ENCODE measurements at places on chromosomes 3 and 15.

DNA sequence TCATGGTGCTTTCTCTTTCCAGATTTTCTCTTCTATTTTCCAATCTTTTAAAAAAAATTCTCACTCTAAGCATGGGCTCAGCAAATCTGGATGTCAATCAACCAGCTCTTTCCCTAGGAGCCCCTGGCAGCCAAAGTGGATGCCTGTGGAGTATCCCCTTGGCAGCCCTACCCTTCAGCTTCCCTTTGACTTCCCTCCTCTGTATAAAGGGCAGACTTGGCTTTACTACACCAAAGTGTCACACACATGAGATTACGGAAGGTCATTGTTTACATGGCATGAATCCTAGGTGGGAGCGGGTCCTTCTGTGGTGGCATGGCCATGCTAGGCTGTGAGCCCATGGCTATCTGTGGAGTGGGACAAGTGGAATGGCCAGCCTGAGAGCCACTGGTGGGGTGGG lies 379.9 kb downstream of the GABRB3 start:
- DNase-seq: no peak

GRCh38 chr3:69767571-69767970 lies 28.3 kb downstream of the MITF start:
- DNase-seq: no peak

- DNase-seq: no peak
These were observed 4.7 kb upstream of the THSD4 start for GRCh38 chr15:71110405-71111180.

DNA sequence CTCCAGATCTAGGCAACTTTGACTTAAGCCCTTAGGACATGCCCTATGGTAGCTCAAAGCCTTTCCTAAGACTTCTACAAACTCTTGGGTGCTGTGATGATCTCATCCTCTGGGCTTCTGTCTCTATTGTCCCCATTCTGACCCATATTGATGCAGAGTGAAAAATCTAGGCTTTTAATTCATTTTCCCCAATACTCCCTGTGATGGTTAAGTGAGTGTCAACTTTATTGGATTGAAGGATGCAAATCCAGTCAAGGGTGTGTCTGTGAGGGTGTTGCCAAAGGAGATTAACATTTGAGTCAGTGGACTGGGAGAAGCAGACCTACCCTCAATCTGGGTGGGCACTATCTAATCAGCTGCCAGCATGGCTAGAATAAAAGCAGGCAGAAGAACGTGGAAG lies 97.3 kb upstream of the NUDT16 start:
- DNase-seq: no peak

DNA sequence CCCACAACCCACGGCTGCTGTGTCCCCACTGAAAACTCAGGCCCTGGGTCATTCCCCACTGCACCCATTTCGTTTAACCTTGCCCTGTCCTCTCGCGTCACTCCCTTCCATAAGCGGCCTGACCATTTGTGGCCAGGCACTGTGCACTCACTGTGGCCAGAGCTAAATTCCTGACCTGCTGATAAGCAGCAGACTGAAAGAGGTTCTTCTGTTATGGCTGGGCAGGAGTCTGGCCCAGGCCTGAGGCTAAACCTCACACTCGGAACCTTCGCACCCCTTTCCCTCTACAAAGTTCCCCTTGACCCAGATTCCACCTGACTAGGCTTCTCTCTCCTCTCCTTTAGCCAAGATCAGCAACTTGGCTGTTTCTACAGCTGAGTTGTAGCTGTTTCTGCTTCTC lies 62.3 kb downstream of the ADAMTS17 start:
- DNase-seq: no peak

DNA sequence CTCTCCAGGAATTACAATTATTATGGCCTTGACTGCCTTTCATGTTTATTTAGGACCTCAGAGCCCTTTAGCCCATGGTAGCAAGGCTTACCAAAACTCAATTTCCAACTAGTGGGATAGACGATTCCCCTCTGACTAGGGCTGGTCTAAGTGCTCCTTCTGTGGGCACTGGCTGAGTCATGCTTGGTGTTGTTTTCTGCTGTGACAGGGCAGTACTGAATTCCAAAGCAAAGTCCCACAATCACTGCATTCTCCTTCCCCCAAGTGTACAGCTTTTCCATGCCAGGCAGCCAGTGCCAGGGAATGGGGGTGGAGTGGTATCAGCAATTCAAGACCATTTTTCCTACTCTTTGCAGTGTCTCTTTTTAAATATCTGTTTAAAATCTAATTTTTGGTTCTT lies 509.0 kb upstream of the NECTIN3 start:
- no peak for DNase-seq

DNA sequence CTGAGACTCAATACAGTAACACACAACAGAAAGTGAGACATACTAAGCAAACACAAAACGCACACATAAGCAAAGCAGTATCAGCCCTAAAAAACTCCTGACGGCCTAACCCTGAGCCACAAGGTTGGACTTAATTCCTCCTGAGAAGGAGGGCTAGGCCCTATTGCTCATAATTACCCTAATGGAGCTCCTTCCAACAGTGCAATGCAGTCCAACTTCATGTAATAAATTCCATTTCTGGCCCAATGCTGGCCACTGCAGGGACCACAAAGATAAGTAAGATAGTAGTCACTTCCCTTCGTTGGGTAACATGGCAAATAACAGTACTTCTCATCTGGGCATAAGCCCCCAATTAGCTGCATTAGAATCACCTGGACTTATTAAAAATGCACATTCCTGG lies 4.2 kb downstream of the VPS39 start:
- no peak for DNase-seq

DNA sequence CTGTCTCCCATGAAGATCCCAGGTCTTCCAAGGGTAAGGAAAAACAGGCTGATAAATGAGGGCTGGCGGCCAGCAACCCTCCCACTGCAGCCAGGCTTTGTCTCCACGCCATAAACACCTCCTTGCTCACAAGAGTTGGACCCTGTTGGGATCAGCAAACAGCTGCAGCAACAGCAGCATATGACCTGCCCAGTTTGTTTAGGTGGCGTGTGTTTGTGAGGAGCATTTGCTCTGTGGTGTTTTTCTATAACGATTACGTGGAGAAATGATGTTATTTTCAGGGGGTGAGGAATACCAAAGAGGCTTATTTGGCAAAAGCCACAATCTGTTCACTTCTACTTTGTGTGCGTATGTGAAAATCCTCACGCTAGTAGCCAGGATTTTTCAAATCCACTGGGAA lies 58.5 kb downstream of the RFTN1 start:
- DNase-seq: no peak

DNA sequence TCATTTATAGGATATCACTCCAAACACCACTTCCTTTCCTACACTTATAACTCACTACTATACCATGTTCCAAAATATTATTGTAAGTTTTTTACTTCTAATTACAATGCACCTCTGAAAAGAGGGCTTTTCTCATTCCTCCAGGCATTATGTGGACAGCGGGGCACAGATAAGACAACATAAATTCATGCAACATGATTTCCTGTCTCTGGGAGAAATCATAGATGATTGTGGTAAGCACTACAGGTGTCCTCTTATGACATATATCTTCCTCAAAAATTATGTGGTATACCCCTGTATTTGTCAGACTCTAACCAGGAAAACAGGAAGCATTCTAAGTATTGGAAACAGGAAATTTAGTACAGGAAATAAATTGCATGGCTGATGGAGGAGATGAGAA lies 45.7 kb upstream of the INO80 start:
- no peak for DNase-seq

DNA sequence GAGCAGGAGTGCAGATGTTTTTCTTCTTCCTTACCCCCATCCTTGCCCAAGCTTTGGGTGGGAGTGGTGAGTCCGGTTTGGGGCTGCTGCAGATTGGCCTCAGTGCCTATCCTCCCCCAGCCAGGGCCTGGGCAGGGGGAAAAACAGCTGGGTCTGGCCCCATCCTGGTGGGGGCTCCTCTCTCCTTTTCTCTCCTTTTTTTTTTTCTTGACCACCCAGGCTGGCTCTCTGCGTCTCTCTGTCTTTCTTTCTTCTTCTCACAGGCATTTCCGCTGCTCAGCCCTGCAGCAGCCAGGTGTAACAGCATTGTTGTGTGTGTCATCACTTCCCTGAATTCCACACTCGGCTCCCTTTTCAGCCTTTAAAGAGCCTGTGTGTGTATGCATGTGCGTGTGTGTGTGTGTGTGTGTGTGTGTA lies 2.0 kb downstream of the FOXL2NB start:
- no peak for DNase-seq

- no peak for DNase-seq
These were observed 114.8 kb downstream of the EOMES start for GRCh38 chr3:27607370-27607769.

DNA sequence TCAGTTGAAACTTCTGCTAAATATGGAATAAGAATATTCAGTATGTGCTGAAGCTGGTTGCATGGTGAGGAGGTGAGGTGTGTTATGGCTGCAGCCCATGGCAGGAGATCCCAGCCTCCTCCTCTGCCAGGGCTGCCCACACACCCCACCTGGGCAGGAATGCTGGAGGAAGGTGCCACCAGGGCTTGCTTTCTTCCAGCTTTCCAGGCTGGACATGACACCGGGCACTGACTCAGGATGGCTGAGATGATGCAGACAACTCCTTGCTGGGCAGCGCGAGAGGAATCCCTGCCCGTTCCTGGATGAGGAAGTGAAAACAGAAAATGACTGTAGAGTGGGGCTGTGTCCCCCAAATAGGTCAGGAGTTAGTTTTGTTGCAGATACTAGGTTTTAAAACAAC lies 14.1 kb downstream of the GABRG3 start:
- DNase-seq: no peak

DNA sequence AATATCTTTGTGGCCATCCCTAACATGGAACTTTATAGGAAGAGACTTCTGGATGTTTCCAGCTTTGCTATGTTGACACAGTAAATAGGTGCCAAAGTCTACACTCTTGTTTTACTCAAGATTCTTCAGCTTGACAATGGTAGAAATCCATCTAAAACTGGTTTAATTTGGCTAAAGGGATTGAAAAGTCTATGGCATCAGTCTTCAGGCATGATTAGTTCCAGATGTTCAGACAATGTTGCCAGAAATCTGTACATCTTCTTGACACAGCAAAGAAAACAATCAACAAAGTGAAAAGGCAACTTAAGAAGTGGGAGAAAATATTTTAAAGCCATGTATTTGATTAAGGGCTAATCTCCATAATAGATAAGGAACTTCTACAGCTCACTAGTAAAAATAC lies 130.5 kb downstream of the LRRC3B start:
- no peak for DNase-seq

- DNase-seq: no peak
These were observed 828.4 kb upstream of the DPPA4 start for GRCh38 chr3:110165753-110166152.

DNA sequence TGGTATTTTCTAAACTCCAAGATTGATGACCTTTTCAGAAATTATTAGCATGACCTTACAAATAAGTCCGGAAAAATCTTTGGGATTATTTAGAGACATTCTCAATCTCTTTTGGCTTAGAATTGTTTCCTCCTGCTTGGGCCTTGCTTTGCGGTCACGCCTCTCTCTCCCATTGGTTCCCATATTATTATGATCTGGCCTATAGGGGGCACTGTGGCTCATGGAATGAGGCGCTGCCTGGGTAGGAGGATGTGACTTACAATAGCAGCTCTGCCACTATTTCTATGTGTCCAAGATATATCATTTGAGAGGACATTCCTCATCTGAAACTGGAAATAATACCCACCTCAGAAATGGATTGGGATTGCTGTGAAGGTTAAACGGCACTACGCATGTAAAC lies 464.9 kb downstream of the MFSD1 start:
- no peak for DNase-seq

DNA sequence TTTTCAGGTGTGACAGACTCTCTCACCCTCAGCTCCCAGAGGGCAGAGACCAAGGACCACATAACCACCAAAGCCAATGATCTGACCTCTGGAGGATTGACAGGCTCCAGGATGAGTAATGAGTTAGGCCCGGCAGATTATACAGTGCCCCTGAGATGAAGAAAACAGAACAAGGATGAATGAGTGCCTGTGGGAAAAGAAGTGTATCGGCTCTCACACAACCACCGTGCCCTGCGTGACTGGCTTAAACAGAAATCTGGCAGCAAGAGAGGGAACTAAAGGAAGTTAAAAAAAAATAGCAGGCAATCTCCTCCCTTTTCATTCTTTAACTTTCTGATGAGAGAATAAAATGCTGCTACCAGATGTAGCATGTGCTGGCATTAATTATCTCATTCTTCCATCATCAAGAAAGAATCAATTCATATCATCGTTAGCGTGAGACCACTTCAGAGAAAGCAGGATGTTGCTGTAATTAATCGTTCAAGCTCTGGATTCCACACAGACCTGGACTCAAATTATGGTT lies 227.5 kb upstream of the COL8A1 start:
- no peak for DNase-seq

GRCh38 chr3:175207361-175207760 lies 348.2 kb downstream of the NAALADL2 start:
- no peak for DNase-seq

DNA sequence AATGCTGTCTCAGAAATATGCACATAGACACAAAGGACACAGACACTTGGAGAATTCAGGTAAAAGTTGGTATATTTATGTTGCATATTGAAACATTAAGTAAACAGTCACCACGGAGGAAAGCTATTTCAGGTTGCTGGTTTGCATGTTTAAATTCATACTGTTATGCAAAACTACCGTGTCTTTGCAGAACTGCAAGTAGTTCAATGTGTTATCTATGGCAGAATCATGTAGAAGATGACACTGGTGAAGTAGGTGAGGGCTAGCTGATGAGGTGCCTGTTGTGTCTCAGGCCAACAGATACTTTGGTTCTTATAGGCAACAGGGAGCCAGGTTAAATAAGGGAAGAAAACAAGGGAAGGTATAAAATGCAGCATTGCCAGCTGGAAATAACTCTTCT lies 511.3 kb downstream of the DIPK2A start:
- DNase-seq: no peak

- no peak for DNase-seq
These were observed 9.8 kb upstream of the RPSA start for GRCh38 chr3:39396690-39397089.

GRCh38 chr3:60086811-60087210 lies 1037.0 kb upstream of the CFAP20DC start:
- peak; percentile 3 for DNase-seq

DNA sequence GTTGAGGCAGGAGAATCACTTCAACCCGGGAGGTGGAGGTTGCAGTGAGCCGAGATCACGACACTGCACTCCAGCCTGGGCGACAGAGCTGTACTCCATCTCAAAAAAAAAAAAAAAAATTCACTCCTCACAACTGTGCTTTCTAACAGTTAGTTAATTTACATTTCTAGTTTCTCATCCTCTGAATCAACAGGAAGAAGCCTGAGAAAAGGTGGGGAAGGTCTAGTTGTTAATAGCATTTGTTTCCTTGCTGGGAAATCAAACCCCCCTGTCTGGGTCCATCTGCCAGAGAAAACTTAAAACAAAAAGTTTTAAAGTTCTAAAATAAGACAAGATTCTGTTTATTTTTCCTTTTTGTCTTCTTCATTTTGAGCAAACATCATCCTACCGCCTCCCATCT lies 62.3 kb downstream of the TMEM39A start:
- DNase-seq: no peak

DNA sequence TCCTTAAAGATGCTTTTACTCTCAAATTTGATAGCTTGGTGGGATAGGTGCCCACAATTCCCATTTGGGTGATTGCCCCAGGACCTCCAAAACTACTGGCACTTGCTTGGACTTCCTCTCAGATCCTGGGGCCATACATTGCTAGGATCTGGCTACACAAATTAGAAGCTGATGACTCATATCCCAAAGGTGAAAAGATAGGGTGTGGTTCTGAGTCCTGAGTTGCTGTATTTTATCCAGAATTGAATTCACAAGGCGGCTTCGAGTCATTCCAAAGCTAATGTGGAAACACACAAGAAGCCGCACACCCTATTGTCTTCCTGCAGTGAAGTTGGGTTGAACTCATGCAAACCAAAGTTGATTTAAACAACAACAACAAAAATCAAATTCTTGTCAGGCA lies 53.4 kb downstream of the DUT start:
- no peak for DNase-seq

GRCh38 chr3:162421721-162422120 lies 925.1 kb downstream of the OTOL1 start:
- no peak for DNase-seq

Data from activated CD8-positive, alpha-beta memory T cell treated with anti-CD3 and anti-CD28 coated beads for 4 hours (primary cell).